WTC11 (cell line): ENCODE measurements at places on chromosomes 1 and 21. TPM values are rescaled to one million over a fixed set of nuclear protein-coding genes. Genes with fewer than 3 reads are reported as not detected.

DNA sequence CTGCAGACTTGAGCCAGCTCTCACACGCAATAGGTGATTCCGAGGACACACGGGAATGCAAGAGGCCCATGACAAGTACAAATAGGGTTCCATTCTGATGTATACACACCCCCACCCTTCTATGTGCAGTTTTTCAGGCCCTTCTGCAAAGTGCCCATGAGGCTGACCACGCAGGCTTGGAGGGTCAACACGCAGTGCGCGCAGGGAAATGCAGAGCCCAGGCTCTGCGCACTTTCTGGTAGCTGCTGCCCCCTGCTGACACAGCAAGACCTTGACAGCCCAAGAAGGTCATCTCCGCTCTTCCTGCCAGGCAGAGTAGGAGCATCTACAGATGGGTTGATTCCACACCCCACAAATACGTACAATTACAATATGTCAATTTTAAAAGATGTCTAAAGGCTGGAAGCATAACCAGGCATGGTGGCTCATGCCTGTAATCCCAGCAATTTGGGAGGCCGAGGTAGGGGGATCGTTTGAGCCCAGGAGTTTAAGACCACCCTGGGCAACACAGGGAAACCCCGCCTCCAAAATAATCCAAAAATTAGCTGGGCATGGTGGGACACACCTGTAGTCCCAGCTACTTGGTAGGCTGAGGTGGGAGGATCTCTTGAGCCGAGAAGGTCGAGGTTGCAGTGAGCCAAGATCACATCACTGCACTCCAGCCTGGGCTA lies 18.5 kb downstream of the SH3BP5L start:
- DNase-seq = peak; percentile 66

GRCh38 chr1:150409504-150410362 lies 45.8 kb downstream of the RPRD2 start:
- no peak for DNase-seq

DNA sequence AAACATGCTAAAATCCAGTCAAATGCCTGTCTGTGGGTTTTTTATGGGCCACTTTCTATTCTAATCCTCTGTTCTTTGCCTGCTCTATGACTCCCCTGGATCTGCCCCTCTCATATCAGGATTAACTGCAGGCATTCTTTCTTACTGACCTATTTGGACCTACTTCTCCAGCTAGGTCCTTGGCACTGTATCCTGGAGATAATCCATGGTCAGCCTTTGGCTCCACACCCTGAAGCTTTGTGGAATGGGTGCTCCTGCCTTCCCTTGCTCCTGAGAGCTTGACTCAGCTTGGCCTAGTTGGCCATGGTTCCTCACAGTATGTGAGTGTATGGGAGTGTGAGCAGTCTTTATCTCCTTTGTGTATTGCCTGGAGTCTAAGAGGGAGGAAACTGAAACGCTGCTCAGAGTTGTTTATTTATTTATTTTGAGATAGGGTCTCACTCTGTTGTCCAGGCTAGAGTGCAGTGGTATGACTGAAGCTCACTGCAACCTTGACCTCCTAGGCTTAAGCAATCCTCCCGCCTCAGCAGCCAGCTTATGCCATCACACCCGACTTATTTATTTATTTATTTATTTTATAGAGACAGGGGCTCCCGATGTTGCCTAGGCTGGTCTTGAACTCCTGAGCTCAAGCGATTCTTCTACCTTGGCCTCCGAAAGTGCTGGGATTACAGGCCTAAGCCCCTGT lies 28.7 kb upstream of the CDC14A start:
- no peak for DNase-seq

DNA sequence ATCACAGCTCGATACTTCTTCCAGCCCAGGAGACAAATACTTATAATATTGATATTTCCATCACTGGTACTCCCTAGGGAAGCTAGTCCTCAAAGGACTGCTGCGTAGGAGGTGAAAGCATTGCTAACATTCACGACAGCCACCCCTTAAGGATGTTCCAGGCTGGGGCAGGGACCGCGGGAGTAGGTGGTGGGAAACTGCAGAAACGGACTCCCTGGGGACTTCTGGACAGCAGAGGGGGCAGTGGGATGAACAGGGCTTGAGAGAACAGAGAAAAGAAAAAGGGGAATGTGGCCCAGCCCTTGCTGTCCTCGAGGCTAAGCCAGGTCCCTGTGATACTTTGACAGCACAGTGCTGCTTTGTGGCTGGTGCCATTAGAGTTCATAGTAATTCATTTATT lies 108.0 kb downstream of the HMGB4 start:
- no peak for DNase-seq

- no peak for DNase-seq
Measured at GRCh38 chr1:225915538-225915991, 8.5 kb downstream of the PYCR2 start.

DNA sequence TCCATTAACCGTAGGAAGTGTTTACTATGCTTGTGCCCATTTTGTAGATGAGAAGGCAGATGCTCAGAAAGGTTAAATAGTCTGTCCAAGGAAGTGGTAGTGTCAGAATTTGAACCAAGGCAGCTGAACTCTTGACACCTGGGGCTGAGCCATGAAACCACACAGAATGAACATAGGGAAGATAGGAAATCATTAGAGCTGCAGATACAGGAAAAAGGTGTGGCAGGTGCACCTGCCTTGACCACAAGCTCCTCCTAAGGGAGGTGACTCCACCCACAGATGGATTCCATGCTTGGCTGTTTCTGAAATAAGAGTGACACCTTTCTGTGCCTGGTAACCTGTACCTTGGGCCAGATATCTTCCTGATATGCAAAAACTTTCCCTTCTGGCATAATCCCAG lies 69.9 kb upstream of the IGSF21 start:
- no peak for DNase-seq

GRCh38 chr1:15080328-15081007 lies 73.1 kb upstream of the TMEM51 start:
- DNase-seq = no peak

DNA sequence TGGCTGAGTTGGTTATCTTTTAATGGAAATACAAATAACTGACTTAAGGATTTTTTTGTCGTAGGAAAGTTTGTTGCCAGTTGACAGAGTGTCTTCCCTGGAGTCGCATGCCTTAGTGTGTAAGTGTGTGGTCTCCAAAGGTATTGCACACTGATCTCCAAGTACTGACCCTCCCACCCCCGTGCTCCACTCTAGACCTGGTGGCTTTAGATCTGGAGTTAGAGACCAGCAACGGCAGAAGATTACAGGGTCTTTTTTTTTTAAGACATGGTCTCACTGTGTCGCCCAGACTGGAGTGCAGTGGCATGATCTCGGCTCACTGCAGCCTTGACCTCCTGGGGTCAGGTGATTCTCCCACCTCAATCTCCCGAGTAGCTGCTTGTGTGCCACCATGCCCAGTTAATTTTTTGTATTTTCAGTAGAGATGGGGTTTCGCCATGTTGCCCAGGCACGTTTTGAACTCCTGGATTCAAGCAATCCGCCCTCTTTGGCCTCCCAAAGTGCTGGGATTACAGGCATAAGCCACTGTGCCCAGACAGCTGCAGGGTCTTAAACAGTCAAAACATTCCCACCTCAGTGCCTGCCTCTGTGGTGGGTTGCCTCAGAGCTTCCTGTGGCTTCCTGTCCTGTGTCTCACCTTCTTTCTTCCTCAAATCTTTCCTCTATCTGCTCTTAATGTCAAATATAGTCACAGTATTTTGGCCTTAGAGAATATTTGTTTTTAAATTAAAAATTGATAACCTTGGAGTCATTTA lies 6.9 kb downstream of the TRAPPC10 start:
- DNase-seq = no peak

GRCh38 chr1:106173101-106173500 lies 883.4 kb upstream of the PRMT6 start:
- DNase-seq = no peak

DNA sequence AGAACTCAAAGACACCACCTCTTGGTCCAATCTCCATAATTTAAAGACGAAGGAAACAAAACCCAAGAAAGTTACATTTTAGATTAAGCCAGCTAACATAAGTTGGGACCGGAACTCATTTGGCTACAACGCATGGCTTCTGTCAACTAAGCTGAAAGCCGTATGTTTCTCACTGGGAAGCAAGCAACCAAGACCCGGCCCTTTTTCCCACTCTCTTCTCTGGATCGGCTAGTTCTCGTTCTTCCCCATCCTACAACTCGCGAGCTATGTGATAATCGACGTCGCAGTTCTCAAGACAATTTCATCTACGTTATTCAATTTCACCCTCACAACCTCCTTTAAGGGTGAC lies 601 bp downstream of the CCT8 start:
- no peak for DNase-seq

DNA sequence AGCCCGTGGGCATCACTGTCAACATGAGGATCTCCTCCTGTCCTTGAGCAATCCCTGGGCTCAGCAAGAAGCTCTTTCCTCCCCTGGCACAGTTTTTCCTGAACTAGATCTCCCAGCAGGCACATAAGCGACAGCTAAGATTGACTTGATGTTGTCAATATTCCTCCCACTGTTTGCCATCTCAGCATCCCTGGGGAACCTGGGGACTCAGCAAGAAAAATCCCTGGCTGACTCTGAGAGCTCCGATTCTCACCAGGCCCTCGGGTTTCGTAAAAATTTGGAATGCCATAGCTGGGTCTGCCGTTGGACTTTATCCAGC lies 687.2 kb downstream of the MATN1 start:
- no peak for DNase-seq

- no peak for DNase-seq
Measured at GRCh38 chr1:208559597-208560329, 315.6 kb upstream of the PLXNA2 start.

DNA sequence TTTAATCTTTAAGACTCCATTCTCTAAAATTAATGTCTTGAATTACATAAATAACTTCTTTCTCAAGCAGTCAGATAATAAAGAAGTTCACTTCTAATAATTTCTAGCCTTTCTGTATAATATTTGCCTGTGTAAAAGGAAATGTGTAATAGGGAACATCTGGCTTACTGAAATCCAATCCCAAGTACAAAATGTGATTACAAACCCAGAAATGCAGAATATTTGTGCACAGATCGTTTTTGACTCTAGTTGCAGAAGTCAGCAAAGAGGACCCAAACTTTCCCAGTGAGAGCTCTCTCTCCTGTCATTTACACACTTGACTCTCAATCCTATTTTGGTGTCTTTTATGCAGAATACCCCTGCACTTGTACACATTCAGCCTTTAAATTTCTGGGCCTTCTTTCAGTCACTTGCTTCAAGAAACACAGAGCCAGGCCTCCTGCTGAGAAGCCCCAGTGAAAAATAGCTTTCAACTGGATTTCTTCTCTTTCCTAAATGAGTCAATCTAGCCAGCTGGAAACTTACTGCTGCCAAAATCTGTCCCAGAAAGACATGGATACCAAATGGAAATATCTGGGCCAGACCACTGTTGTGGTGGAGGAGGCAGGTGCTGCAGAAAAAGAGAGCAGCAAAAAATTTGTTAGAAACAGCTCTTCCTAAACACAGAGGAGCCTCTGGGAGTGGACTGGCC lies 68.5 kb upstream of the ADAM30 start:
- DNase-seq = no peak

- DNase-seq = peak; percentile 87
Measured at GRCh38 chr1:29120947-29121485, 2.7 kb downstream of the TMEM200B start.

DNA sequence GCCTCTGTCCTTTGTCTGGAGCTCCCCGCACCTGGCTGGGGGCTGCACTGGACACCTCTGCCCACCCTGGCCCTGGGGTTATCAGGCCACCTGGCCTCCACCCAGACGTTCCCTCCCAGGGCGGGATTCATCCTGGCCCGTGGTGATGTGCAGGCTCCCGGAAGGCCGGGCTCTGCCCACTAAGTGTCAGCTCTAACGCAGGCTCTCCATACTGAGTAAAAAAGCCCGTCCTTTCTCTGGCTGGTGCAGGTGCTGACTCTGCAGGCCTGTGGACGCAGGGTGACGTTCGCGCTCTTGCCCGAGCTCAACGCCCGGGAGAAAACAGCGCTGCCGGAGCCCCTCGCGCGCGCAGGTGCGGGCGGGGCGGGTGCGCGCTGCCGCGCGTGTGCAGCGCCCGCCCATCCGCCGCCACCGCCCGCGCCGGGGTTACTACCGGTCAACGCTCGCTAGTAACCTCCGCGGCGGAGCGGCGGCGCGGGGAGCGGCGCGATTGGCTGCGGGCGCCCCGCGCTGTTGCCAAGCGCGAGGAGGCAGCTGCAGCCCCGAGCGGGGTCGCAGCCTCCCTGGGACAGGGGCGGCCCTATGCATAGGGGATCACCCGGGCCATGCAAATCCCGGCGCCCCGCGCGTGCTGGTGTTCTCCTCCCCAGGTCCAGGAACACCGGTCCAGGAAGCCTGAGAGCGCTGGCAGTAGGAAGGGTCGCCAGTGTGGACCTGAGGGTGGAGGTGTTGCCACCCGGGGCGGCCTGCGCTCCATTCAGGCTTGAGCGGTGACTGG lies 15.7 kb downstream of the ABCG1 start:
- DNase-seq = peak; percentile 81

DNA sequence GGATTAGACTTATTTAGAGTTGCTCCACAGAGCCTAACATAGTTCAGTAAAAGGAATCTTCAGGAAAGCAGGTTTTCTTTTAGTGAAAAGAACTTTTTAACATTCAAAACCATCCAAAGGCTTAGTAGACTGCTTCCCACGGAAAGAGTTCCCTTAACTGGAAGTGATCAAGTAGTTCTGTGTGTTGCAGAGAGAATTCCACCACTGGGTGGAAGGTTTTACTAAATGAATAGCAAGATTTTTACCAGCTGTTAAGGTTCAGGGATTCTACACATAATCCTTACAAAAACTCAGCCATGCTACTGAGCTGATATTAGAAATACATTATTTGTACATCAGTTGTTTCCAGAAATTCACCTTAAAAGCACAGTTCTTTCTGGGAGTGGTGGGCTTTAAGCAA lies 119.7 kb downstream of the GDAP2 start:
- DNase-seq = no peak

RGS21 gene
- not detected in 3 replicates for total RNA-seq

C1QA gene
- 0.50 to 0.92 TPM (median 0.76 TPM) in 3 replicates for total RNA-seq

REN gene
- total RNA-seq = not detected in 3 replicates
